Jurkat, Clone E6-1 (cell line): ENCODE measurements at places on chromosomes 1 and 21.

DNA sequence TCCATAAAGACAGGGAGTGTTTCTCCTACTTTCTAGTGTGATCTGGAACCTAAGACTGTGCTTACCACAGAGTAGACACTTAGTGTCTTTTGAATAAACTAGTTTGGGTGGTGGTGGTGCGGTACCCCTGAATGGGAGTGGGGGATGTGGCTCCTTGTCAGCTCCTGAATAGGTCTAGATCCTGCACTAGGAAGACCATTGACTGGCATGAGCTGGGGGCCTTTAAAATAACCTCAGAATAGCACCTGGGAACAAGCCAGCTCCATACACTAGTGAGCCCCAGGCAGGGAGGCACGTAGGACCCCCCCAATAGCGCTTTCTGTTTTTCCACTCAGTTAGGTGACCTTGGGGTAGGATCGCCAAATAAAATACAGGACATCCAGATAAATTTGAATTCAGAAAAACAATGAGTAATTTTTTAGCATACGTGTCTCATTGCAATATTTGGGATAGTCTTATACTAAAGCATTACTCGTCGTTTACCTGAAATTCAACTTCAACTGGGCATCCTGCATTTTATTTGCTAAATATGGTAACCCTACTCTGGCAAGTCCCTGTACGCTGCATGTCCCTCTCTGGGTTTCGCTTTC lies 45.6 kb downstream of the AZIN2 start:
- DNase-seq = no peak

DNA sequence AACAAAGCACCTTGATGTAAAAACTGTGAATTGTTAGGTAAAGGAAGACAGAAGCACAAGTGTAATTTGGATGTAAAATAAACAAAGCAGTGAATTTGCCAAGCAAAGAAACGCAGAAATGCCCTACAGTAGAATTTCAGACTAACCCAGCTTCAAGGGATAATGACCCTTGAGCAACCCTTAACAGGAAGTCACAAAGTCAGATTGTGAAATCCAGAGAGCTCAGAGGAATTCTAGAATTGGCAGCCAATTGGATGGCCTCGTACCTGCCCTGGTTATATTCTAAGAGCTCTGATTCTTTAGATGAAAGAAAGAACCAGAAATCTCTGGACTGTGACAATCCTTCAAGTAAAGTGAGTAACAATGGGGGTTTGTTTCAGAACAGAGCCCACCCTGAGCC lies 152.7 kb upstream of the CHRM3 start:
- no peak for DNase-seq

DNA sequence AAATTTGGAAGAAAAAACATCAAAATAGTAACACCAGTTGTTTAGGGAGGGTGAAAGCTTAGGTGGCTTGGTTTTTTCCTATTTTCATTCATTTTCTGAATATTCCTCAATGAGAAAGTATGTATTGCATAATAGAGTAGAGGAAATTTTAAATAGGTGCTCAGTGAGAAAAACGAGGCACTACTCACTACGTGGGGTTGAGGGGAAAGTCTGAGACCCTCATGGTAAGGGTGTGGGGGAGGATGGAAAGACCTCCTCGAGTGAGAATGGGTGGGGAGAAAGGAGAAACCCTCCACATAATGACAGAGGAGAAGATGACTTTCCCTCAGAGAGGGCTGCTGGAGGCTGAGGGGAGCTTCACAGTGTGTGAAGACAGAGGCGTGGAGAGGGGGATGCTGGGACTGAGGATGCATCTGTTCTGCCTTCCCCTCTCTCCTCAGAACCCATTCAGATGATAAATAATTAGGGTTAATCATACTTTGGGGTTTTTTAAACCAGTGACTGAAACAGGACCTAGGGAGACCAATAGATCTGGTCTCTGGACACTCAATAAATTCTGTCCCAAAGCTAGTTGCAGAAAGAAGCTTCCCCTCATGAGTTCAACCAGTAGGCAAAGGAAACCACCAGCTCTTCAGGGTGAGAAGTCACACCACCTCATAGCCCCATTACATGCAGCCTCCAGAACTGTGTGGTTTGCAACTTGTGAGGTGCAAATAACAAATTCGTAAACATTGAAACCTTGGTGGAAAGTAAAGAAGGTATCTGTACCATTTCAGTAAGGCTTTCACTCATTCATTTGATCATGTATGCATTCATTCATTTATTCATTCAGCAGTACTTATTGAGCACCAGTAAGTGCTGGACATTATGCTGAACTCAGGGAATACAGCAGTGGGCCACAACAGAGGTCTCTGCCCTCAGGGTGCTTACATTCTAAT lies 17.1 kb downstream of the SLAMF7 start:
- no peak for DNase-seq

- peak; percentile 8 for DNase-seq
Observed at GRCh38 chr21:36640174-36640720, 58.7 kb upstream of the SIM2 start.

DNA sequence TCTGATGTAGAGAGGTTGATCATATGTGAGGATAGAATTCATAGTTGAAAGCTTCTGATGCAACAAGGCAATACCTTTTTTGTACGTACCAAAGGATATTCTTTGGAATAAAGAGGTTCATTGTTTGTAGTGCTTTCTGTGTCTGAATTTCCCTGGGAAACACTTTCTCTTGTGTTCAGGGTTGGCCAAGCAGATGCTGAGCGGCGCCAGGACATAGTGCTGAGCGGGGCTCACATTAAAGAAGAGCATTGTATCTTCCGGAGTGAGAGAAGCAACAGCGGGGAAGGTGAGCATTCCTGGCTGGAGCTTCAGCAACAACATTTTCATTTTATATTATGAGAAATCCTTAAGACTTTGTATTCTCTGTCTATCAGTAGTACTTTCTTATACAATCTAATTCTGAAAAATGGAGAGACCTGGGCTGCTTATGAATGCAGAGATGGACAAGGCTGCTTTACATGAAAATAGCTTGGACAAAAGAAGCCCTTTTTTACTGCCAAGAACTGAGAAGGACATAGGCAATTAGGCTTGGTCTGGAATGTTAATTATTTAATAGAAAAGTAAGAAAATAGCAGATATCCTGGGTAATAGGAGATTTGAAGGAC lies 85.2 kb downstream of the KIF1B start:
- no peak for DNase-seq

GRCh38 chr1:233600488-233600887 lies 13.4 kb upstream of the KCNK1 start:
- no peak for DNase-seq

GRCh38 chr1:75100481-75101092 lies 33.6 kb upstream of the LHX8 start:
- DNase-seq = no peak

GRCh38 chr1:176838276-176838995 lies 326.1 kb downstream of the ASTN1 start:
- DNase-seq = no peak
